ENCODE measurements at places on chromosomes 7 and 10. TPM values are rescaled to one million over a fixed set of nuclear protein-coding genes. Genes with fewer than 3 reads are reported as not detected.

The FEZF1 gene
- not detected for total RNA-seq

The ING3 gene
- 22.2 TPM for total RNA-seq

The VPS37D gene
- total RNA-seq = not detected

The ARHGEF5 gene
- 11.4 TPM for total RNA-seq

The SUN3 gene
- total RNA-seq = not detected

The NPSR1 gene
- not detected for total RNA-seq

The CTAGE4 gene
- 0.93 TPM for total RNA-seq

The TSPAN14 gene
- 30.7 TPM for total RNA-seq

The NHLRC2 gene
- total RNA-seq = 23.0 TPM

The GPR146 gene
- 9.3 TPM for total RNA-seq

The NKX1-2 gene
- total RNA-seq = not detected

The BTBD16 gene
- total RNA-seq = not detected

The SRGN gene
- total RNA-seq = 490 TPM

The MDFIC gene
- 86.0 TPM for total RNA-seq

The IGFBP1 gene
- not detected for total RNA-seq

The CYP17A1 gene
- total RNA-seq = not detected

The ANK3 gene
- total RNA-seq = 53.7 TPM

Measured in activated naive CD4-positive, alpha-beta T cell treated with anti-CD3 and anti-CD28 coated beads, Interleukin-2, amount 50 U/mL, for 72 hours (primary cell).